ENCODE measurements at places on chromosomes 16 and 17. TPM values are rescaled to one million over a fixed set of nuclear protein-coding genes. Genes with fewer than 3 reads are reported as not detected.

DNA sequence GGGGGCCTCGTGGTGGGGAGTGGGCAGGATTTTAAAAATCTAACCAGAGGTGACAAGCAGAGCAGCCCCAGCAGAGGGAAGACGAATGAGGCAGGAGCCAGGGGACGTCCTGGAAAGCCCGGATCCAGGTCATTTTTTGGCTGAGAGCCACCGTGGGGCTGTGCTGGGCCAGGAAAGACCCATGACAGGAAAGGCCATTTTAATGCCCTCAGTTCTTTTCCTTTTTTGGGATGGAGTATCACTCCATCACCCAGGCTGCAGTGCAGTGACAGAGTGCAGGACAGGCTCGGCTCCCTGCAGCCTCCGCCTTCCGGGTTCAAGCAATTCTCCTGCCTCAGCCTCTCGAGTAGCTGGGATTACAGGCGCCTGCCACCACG, 30.5 kb upstream of the JPH3 start:
- H3K4me3 ChIP-seq, result no peak overlapping the region
- H3K27ac ChIP-seq, result no peak overlapping the region
- H3K27me3 ChIP-seq, result no peaks in the 10 kb centered on the region
- H3K36me3 ChIP-seq, result no peaks in the 10 kb centered on the region
- DNase-seq, result no peak

AMZ2 gene
- 150 TPM for total RNA-seq

GRCh38 chr17:34930283-34930682, 31.0 kb downstream of the CCT6B start:
- H3K4me1 ChIP-seq, result no peaks in the 10 kb centered on the region
- H3K4me3 ChIP-seq, result no peak overlapping the region
- no peaks in the 10 kb centered on the region for H3K36me3 ChIP-seq
- no peak overlapping the region for H3K27ac ChIP-seq
- no peak for DNase-seq

DNA sequence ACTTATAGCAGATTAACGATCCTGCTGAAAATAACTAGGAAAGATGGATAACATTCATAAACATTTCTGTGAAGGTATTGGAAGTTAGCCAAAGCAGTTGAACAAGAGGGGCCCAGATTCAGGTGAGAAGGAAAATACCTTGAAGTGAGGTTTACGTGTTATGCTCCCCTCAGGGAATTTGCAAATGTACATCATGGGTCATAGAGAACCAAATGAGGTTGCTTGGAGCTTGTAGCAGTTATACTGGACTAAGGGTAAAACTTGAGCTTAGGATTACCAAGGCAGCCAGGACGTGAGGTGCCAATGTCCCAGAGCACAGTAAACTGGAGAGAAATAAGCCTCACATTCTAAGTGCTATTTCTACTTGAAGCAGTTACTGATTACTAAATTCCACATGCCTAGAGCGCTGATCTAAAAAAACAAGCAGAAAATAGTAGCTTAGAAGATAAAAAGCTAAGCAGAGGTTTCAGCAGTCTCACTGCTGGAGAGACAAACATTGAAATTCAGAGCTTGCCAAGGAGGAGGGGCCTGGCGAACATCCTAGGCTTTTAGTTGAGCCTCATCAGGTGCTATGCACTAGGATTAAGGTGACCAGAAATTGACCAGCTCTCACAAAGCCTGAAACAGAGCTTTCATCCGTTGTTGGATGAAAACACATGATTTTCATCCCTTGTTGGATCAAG, 136.7 kb upstream of the FAM20A start:
- no peaks in the 10 kb centered on the region for H3K27me3 ChIP-seq
- H3K4me3 ChIP-seq, result no peak overlapping the region
- peaks cover 4% of the 10 kb centered on the region for H3K4me1 ChIP-seq
- no peak overlapping the region for H3K27ac ChIP-seq

GRCh38 chr16:58378401-58378800, 13.9 kb upstream of the GINS3 start:
- no peaks in the 10 kb centered on the region for H3K36me3 ChIP-seq
- DNase-seq, result no peak
- no peak overlapping the region for H3K27ac ChIP-seq
- H3K4me3 ChIP-seq, result no peak overlapping the region
- no peaks in the 10 kb centered on the region for H3K27me3 ChIP-seq

DNA sequence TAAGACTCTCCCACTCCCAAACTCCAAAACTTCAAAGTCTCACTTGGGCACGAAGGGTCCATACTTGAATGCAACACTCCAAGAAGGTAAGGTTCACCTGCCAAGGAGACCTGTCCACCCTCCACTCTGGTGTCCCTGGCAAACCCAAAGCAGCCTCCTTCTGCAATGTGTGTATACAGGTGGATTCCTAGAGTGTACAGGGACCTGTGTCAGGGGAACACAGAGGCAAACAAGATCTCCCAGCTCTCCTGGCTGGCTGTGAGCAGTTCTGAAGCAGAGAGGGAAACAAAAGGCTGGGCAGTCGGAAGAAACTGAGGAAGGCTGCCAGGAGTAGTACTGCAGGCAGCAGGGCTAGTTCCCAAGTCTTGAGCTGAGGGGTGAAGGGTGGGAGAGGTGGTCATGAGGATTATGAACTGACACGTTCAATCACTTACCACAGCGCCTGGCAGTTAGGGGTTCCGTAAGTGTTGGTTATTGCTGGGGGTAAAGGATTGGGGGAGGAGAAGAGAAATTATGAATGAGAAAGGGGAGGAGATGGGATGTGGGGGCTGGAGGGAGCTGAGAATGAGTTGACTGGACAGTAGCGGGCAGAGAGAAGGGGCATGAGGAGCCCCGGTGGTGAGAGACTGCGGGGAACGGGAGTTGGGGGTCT, 795 bp downstream of the KCTD13 start:
- no peaks in the 10 kb centered on the region for H3K36me3 ChIP-seq
- peak; percentile 35 for DNase-seq
- no peaks in the 10 kb centered on the region for H3K27me3 ChIP-seq
- no peak overlapping the region for H3K27ac ChIP-seq
- H3K4me1 ChIP-seq, result peaks cover 11% of the 10 kb centered on the region
- peak overlapping the region; percentile 78 for H3K4me3 ChIP-seq

EMP2 gene
- total RNA-seq, result 15.8 TPM

MPV17L gene
- 0.30 TPM for total RNA-seq

TBC1D24 gene
- total RNA-seq, result 8.2 TPM

DNA sequence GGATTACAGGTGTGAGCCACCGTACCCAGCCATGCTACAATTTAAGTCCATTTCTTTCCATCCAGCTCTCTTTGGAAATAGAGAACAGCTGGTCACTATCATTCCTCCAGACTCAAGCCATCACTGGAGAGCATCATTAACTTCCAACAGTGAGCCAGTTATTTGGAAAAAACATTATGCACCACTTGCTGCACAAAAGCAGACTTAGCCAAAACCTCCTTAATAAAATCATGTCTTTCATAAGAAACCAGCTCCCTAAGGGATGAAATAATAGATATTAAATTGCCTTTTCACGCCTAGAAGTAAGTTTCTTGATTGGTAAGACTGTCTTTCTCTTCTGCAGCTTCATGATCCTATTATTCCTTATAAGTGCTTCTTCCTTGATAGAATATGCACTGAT, 17.9 kb downstream of the SLC39A11 start:
- H3K4me3 ChIP-seq, result no peak overlapping the region
- no peaks in the 10 kb centered on the region for H3K4me1 ChIP-seq
- H3K36me3 ChIP-seq, result no peaks in the 10 kb centered on the region
- no peak overlapping the region for H3K27ac ChIP-seq
